Keratinocyte (primary cell): ENCODE measurements at places on chromosomes 13 and 19.

DNA sequence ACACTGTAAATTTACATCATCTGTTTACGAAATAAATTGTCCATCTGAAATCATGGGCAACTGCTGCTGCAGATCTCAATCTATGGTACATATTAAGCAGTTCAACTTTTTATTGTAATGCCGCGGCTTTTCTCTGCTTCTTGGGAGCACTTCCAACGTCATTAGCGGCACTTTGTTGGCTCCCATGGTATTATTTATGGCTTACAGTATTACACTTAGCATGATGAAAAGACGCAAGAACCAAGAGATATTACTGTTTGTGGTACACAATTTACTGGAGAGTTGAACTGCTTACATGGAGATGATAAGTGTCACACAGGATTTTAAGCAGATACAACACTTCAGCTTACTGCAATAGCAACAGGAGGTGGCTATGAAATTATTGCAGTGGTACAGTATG is 442.1 kb downstream of the PCDH20 start:
- DNase-seq = no peak

DNA sequence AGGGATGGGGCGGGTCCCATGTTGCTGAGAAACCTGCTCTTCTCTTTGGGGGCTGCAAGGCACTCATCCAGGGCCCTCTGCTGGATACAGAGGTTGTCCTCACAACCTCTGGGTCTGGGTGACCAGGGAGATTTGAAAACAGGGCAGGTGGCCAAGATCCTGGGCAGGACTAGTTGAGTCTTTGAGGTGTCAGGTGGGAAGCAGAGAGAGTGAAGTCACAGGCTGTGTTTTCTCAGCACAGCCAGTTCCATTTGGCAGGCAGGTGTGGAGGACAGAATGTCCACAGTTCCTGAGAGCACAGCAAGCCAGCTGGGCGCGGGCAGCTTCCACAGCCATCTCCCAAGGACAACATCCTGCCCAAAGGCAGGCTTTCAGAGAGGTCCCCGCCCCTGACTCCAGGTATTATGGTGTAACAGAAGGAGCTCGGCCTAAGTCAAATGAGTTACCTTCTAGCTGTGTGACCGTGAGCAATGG is 118.8 kb downstream of the NUFIP1 start:
- no peak for DNase-seq

DNA sequence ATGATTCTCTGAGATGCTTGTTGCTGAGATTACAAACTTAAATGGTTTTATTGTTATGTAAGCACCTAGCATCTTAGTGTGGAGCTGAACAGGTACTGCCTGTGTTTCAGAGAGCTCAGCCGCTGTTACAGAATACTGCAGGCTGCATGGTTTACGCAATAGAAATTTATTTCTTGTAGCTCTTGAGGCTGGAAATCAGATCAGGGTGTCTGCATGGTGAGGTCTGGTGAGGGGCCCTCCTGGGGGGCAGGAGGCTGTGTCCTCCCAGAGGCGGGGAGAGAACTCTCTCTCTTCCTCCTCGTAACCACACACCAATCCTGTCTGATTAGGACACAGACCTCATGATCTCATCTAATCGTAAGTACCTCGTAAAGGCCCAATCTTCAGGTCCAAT is 13.1 kb downstream of the ATP11A start:
- DNase-seq = no peak

DNA sequence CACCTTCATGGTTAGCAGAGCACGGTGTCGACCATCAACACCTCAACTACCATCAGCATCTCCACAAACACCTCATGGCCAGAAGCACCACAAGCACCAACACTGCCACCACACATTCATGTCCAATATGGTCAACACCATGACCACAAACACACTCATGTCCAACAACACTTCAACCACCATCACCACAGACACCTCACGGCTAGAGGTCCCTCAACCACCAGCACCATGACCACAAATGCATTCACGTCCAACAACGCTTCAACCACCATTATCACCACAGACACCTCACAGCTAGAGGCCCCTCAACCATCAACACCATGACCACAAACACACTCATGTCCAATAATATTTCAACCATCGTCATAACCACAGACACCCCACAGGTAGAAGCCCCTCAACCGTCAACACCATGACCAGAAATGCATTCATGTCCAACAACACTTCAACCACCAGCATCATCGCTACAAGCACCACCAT is 10.2 kb downstream of the TRAPPC5 start:
- no peak for DNase-seq

GRCh38 chr13:113411216-113412023 is 41.9 kb downstream of the ADPRHL1 start:
- DNase-seq = no peak

- no peak for DNase-seq
These were observed 3.5 kb downstream of the LGALS7B start for GRCh38 chr19:38792250-38793111.

- no peak for DNase-seq
These were observed 579.4 kb upstream of the MIR17HG start for GRCh38 chr13:90768116-90768515.
